Endothelial cell (in vitro differentiated cells): ENCODE measurements at places on chromosomes 4 and X.

DNA sequence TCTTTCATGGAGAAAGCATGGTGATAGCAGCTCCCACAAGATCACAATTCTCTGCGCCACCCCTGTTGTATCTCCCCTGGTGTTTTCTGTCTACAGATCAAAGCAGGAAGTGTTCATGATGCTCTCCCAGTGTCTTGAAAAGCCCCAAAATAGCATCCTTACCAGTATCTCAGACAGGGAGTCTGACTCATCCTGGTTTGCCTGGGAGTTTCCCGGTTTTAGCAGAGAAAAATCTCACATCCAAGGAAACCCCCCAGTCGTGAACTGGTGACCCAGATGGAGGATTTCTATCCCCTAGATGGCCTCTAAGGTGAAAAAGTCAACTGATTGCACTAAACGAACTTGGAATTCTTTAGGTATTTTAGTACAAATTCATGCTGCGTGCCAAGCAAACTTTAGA lies 64.3 kb upstream of the NR0B1 start:
- H3K4me3 ChIP-seq = no peak overlapping the region
- H3K4me1 ChIP-seq = no peaks in the 10 kb centered on the region
- no peak overlapping the region for H3K27ac ChIP-seq
- no peak for DNase-seq

GRCh38 chrX:69127466-69127865 lies 37.8 kb downstream of the PJA1 start:
- no peaks in the 10 kb centered on the region for H3K36me3 ChIP-seq
- no peaks in the 10 kb centered on the region for H3K27me3 ChIP-seq
- H3K27ac ChIP-seq = no peak overlapping the region
- DNase-seq = no peak

GRCh38 chrX:76026751-76027150 lies 146.1 kb upstream of the PBDC1 start:
- no peak for DNase-seq
- H3K4me3 ChIP-seq = no peak overlapping the region
- H3K27me3 ChIP-seq = peaks cover 2% of the 10 kb centered on the region
- H3K27ac ChIP-seq = no peak overlapping the region

- H3K4me3 ChIP-seq = no peak overlapping the region
- H3K4me1 ChIP-seq = no peaks in the 10 kb centered on the region
- no peaks in the 10 kb centered on the region for H3K36me3 ChIP-seq
- no peak overlapping the region for H3K27ac ChIP-seq
Measured at GRCh38 chr4:3437582-3437936, 4.2 kb upstream of the HGFAC start.

DNA sequence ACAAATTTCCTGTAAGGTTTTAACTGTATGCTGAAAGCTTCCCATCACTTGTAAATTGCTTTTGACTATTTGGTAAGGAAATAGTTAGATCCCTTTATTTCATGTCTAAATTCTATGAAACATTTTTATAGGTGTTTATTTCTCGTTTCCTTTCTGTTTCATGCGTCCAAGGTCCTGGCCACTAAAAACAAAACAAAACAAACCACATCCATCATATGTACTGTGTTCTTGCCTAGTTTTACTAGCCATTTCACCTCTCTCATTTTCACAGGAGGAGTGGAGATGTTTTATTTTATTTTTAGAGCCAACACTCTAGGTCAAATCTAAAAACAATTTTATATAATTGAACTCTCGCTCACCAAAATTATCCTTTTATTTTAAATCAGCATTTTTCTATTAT lies 375.2 kb upstream of the CTSO start:
- H3K36me3 ChIP-seq = no peaks in the 10 kb centered on the region
- H3K27me3 ChIP-seq = no peaks in the 10 kb centered on the region
- no peak overlapping the region for H3K4me3 ChIP-seq
- no peak overlapping the region for H3K27ac ChIP-seq
- no peaks in the 10 kb centered on the region for H3K4me1 ChIP-seq
- no peak for DNase-seq

GRCh38 chrX:150227321-150227860 lies 135.7 kb upstream of the MAMLD1 start:
- no peak for DNase-seq
- H3K4me1 ChIP-seq = peaks cover 2% of the 10 kb centered on the region
- peaks cover 8% of the 10 kb centered on the region for H3K27me3 ChIP-seq

DNA sequence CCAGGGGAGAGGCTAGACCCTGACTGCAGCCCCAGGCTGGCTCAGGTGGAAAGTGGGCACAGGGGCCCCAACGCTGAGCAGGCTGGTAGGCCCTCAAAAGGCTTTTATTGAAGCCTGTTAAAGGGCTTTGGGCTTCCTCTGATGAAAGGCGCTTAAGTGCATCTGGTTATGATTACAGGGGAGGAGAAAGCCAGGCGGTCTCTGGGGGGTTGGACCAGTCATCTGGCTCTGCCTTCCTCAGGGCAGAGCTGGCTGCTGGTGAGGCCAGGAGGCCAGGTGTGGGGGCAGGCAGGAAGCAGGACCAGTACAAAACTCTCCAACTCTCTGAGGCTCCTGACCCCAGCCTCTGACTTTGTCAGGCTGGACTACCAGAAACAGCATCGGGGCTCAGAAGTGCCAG lies 68.8 kb upstream of the BCOR start:
- peaks cover 6% of the 10 kb centered on the region for H3K4me1 ChIP-seq
- no peak for DNase-seq
- H3K27ac ChIP-seq = no peak overlapping the region
- H3K4me3 ChIP-seq = no peak overlapping the region
- peaks cover 5% of the 10 kb centered on the region for H3K27me3 ChIP-seq

GRCh38 chr4:14787894-14788293 lies 214.4 kb upstream of the CPEB2 start:
- H3K27me3 ChIP-seq = peaks cover 3% of the 10 kb centered on the region
- H3K27ac ChIP-seq = no peak overlapping the region
- no peaks in the 10 kb centered on the region for H3K4me1 ChIP-seq
- no peak for DNase-seq
- H3K4me3 ChIP-seq = no peak overlapping the region

- H3K27ac ChIP-seq = no peak overlapping the region
- H3K4me3 ChIP-seq = no peak overlapping the region
- no peak for DNase-seq
- peaks cover 2% of the 10 kb centered on the region for H3K27me3 ChIP-seq
- H3K4me1 ChIP-seq = no peaks in the 10 kb centered on the region
Measured at GRCh38 chr4:108694423-108694822, 44.0 kb downstream of the OSTC start.

- H3K27me3 ChIP-seq = no peaks in the 10 kb centered on the region
- H3K36me3 ChIP-seq = no peaks in the 10 kb centered on the region
- no peak overlapping the region for H3K4me3 ChIP-seq
Measured at GRCh38 chr4:18961266-18961665, 939.7 kb upstream of the LCORL start.
